ENCODE measurements at places on chromosomes 16 and 17.

DNA sequence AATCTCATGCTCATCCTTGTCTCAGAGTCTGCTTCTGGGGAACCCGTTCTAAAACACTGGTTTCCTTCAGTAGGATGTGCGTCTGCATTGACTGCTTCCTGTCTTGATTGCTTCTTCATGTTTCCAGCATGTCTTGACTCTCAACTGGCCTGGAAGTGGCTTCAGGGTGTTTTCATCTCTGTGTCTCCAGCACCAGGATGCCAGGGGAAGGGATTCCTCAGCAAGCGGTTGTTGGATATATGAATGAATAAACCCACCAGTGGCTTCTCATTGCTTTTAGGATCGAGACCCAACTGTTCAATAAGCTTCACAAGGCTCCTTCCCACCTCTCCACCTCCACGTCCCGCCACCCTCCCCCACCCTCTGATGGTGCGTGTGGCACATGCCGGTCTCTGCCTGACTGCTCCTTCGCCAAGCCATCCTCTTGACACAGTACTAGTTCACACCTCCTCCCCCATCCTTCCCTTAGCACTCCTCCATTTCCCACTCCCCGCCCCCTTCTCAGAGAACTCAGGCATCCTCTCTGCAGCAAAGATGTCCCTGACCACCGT is 14.1 kb upstream of the TNS4 start:
- no peak for DNase-seq

DNA sequence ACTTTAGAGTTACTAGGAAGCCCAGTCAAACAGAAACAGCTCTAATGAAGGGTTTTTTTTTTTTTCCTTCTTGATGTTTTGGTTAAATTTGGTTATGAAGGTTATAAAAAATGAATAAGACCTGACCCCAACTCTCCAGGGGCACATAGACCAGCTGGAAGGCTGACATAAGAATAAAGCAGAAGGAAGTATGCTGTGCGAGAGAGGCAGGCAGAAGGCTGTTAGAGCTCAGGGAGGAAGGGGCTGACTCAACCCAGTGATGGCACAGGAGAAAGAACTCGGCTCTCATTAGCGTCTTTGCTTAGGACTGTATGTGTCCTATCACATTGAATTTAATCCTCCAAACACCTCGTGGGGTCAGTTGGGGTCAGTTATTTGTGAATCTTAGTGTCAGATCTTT is 474.6 kb downstream of the PMP22 start:
- no peak for DNase-seq

DNA sequence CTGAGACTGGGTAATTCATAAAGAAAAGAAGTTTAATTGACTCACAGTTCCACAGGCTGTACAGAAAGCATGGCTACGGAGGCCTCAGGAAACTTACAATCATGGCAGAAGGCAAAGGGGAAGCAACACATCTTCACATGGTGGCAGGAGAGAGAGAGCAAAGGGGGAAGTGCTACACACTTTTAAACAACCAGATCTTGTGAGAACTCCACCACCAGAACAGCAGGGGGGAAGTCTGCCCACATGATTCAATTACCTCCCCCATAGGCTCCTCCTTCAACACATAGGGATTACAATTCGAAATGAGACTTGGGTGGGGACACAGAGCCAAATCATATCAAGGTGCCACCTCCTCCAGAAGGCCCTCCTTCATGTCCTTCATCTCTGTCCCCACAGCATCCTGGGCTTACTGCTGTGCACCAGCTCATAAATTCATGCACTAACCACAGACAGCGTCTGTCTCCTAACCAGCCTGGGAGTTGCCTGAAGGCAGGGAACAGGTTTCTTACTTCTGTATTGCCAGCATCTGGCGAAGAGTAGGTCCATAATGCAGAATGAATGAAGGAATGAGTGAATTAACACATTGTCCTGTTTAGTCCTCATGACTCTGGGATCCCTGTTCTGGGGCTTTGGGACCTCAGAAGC is 74.4 kb downstream of the WSB1 start:
- DNase-seq = no peak

DNA sequence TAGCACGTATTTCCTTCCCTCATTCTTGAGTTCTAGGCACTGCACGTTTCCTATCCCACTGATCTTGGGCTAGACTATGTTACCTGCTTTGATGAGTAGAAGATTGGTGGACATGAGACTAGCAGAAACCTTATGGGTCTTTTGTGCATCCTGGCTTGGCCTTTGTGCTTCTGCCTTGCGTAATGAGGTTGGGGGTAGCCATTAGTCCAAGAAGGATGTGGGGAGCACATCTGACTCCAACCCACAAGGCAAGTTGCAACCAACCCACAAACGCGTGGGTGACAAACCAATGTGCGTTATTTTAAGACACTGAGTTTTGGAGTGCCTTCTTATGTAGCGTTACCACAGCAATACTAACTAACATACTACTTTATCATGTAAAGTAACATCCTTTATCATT is 180.4 kb upstream of the IRX5 start:
- DNase-seq = no peak

GRCh38 chr16:23807028-23807427 is 28.8 kb upstream of the PRKCB start:
- no peak for DNase-seq

- DNase-seq = no peak
Observed at GRCh38 chr16:1890708-1891050, 18.7 kb upstream of the MEIOB start.

DNA sequence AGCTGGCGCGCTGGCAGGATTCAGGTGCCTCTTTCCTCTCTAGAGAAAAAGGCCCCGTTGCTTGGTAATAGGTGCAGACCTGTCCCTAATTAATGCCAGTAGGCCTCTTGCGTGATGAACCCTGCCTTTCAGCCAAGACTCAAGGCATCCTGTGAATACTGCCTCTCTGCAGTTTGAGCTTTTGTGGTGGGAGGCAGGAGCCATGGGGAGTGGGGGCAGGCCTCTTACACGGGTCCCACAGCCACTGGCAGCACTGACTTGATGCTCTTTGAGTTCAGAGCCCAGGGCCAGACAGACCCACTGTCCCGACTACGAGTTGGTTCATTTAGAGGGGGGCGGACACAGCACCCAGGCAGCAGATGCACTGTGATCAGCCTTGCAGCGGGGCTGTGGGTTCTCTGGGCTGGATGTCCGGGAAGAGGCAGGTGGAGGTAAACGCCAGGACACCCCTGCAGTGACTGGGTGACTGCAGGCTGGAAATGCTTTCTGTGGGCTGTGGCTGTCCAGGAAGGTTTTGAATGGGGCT is 237.0 kb downstream of the SEC14L1 start:
- DNase-seq = no peak

GRCh38 chr17:10046786-10047785 is 142.0 kb upstream of the RCVRN start:
- DNase-seq = no peak

DNA sequence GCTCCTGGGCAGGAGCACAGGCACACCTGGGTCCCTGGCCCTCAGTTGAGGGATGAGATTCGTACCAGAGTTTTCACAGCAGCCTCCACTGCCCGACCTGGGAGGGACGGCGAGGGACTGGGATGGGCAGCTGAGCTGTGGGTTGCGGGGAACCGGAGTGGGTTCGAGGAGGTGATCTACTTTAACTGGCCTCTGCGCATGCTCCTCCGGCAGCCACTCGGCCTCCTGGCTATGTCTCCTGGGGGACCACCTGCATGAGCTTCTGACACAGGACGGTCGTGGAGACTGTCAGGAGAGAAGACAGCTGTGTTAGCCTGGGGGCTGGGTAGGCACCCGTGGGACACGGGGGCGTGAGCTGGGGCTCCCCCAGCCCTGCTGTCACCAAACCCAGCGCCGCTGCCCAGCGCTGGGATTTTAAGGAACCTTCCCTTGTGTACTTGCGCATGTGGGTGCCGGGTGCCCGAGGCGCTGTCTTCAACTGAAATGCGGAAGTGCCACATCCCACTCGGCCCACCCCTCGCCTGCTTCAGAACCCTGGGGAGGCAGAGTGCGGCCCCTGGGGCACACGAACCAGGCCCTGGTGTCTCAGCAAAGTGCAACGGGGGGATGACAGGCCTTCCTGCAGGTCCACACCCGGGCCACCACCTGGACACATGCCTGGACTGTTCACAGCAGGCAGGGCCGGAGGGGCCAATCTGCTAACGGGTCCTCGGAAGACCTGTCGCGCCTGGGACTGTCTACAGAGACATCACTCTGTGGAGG is 36.4 kb downstream of the SLC7A5 start:
- no peak for DNase-seq

DNA sequence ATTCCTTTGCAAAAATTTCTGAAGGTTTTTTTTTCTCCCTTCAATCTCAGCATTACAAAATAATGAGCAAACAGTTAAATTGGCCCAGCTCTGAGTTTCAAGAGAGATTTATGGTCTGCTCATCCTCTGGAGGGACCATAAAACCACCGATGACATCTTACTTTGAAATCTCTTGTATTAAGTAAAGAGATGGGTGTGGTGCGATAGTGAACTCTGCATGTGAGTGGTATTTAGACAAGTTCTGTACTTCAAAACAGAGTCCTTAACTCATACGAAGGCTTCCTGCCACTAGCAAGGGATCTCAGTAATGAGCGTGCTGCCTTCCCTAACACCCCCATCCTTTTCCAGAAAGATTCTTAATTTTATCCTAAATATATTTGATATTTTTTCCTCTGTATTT is 2.1 kb downstream of the FAM20A start:
- DNase-seq = no peak

- no peak for DNase-seq
Observed at GRCh38 chr17:8080208-8080798, 7.2 kb downstream of the ALOX12B start.

GRCh38 chr17:51797150-51797549 is 361.4 kb downstream of the CA10 start:
- no peak for DNase-seq

DNA sequence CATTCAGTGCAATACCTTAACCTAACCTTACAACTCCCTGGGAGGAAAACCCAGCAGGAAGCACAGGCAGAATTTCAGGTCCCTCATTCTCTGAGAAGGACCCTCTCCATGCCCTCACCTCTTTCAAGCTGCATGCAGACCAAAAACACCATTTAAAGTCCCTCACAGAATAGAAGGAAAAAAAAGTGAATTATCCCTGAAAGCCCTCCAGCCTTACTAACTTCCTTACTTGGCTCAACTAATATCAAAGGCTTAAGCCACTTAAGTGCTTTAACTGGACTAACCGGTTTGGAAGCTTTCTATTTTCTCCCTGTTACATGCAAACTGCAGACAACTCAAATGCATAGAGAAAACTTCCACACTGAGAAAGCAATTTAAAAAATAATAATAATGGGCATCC is 60.5 kb downstream of the ADAMTS18 start:
- no peak for DNase-seq

GRCh38 chr16:20747030-20747816 is 5.6 kb upstream of the THUMPD1 start:
- no peak for DNase-seq

DNA sequence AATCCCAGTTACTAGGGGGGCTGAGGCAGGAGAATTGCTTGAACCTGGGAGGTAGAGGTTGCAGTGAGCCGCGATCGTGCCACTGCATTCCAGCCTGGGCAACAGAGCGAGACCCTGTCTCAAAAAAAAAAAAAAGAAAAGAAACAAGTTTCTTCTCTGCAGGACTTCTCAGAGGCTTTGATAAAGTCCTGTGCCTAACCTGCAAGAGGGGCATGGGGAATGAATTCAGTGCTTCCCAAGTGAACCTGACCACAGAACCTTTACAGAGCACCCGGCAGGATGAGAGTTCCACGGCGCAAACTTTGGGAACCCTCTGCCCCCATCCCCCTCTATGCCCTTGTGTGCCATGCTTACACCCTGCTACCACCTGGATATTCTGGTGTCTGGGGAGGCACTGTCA is 17.9 kb downstream of the ITGB4 start:
- no peak for DNase-seq

DNA sequence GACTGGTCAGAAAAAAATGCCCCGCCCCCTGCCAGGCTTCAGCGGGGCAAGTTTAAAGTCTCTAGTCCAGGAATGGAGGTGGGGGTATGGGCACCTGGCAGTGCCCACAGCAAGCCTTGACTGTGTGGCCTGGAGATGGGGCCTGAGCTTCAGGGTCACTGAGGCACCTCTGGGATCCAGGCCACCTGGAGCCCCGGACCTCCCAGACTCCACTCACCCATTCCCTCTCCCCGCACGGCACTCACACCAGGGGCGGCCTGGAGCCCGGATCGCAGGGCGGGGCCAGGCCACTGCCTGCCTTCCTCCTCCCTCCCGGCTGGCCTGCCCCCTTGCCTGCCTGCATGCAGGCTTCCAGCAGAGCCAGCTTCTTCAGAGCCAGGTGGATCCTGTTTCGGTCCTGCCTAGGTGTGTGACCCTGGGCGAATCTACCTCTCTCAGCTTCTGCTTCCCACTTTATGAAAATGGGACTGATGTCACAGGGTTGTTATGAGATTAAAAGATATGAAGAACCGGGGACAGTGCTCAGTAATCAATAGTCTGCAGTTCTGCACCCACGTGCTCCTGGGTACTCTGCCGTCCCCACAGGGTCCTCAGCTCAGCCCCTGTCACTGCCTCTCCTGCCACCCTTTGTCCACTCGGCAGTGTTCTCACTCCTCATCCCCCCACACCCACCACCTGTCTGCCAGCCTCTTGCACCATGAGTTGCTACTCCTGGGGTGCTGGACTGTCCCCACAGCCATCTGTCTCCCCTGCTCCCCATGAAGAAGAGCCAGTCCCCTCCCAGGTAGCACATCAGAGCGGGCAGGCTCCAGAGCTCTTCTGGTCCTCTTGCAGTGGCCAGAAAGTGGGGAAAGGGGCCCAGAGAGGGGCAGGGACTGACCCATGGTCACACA is 1.2 kb upstream of the TCAP start:
- no peak for DNase-seq

DNA sequence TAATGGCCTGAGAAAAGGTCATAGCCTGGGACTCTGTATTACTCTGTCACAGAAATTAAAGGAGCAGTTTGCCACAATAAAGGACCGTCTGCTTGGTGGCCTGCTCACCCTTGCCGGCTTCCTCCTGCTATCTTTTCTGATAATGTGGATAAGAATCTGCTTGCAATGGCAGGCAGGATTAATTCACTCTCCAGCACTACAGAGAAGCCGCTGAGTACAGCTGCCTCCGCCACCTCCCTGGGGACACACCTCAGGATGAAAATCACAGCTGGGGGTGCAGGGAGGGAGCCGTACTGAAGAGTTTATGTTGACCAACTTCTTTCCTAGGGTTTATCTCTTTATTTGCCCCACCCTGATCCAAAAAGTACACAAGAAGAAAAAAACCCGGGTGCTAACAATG is 245.9 kb upstream of the RPL38 start:
- no peak for DNase-seq

DNA sequence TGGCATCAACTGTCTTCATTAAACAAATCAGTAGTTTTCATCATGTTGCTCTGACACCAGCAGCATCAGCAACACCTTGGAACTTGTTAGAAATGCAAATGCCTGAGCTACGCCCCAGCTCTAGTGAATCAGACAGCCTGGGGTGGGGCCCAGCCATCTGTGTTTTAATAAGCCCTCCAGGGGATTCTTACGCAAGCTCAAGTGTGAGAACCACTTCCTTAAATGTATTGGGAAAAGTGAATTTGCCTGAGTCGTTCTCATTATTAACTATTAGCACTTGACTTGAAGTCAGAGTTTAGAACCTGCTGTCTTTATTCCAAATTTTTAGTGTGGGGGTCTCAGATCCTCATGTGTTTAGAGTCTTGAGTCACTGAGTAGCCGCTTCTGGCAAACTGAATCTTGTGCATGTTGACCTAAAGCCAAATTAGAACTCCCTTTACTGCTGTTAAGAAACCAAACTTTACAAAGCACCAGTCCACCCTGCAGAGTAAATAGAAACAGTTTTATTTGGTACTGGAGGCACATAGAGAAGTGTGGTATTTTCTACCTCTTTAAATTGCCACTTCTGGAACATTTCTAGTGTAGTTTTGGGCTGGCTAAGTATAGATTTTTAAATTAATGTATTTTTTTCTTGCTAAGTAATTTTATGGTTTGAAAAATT is 137.4 kb upstream of the COX10 start:
- no peak for DNase-seq

- DNase-seq = no peak
Observed at GRCh38 chr16:19068237-19068815, 912 bp downstream of the COQ7 start.

All from stimulated activated CD4-positive, alpha-beta T cell treated with anti-CD3 and anti-CD28 coated beads, Interleukin-1b, Interleukin-23, amount 100 ng/mL, for 24 hours (primary cell).